ENCODE measurements at places on chromosomes 5 and 9.

GRCh38 chr5:173123416-173123815 lies 20.9 kb upstream of the BNIP1 start:
- peaks cover 4% of the 10 kb centered on the region for H3K36me3 ChIP-seq
- H3K4me1 ChIP-seq, result no peaks in the 10 kb centered on the region
- no peak overlapping the region for H3K4me3 ChIP-seq

- peaks cover 10% of the 10 kb centered on the region for H3K36me3 ChIP-seq
- no peaks in the 10 kb centered on the region for H3K27me3 ChIP-seq
- no peak overlapping the region for H3K4me3 ChIP-seq
- peak overlapping the region; percentile 69 for H3K27ac ChIP-seq
These were observed 41.9 kb downstream of the CDK7 start for GRCh38 chr5:69276422-69277174.

- H3K36me3 ChIP-seq, result no peaks in the 10 kb centered on the region
- peaks cover 4% of the 10 kb centered on the region for H3K4me1 ChIP-seq
- no peak overlapping the region for H3K4me3 ChIP-seq
- no peaks in the 10 kb centered on the region for H3K27me3 ChIP-seq
- no peak overlapping the region for H3K27ac ChIP-seq
These were observed 55.2 kb upstream of the STK32A start for GRCh38 chr5:147179562-147180147.

DNA sequence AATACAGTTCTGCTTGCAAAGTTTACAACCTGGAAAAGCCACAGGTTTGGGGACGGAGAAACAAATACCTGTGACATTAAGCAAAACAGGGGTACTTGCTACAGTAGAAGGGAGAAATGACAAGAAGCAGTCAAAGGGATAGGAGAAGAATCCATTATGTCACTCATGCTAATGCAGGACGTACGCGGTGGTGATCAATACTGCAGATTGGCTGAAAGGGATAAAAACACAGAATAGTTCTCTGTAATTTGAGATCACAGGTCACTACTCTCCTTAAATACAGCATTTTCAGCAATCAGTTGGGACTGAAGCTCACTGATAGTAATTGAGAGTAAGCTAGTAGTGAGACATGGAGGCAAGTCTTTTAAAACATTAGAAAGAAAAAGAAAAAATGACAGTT lies 130.3 kb upstream of the MTAP start:
- H3K27me3 ChIP-seq, result no peaks in the 10 kb centered on the region
- no peak overlapping the region for H3K4me3 ChIP-seq
- H3K4me1 ChIP-seq, result no peaks in the 10 kb centered on the region

GRCh38 chr5:51518607-51519006 lies 135.4 kb downstream of the ISL1 start:
- H3K27ac ChIP-seq, result no peak overlapping the region
- no peak overlapping the region for H3K4me3 ChIP-seq
- no peak for DNase-seq
- no peaks in the 10 kb centered on the region for H3K27me3 ChIP-seq
- no peaks in the 10 kb centered on the region for H3K4me1 ChIP-seq

GRCh38 chr5:160311491-160312133 lies 752 bp downstream of the CCNJL start:
- peak overlapping the region; percentile 72 for H3K4me3 ChIP-seq
- H3K27ac ChIP-seq, result peak overlapping the region; percentile 39
- no peaks in the 10 kb centered on the region for H3K4me1 ChIP-seq
- no peaks in the 10 kb centered on the region for H3K27me3 ChIP-seq

Measured in small intestine (tissue), 16 donors.